ENCODE measurements at places on chromosomes 2 and 18.

GRCh38 chr2:213221957-213222356 is 62.3 kb upstream of the SPAG16 start:
- DNase-seq, result no peak

DNA sequence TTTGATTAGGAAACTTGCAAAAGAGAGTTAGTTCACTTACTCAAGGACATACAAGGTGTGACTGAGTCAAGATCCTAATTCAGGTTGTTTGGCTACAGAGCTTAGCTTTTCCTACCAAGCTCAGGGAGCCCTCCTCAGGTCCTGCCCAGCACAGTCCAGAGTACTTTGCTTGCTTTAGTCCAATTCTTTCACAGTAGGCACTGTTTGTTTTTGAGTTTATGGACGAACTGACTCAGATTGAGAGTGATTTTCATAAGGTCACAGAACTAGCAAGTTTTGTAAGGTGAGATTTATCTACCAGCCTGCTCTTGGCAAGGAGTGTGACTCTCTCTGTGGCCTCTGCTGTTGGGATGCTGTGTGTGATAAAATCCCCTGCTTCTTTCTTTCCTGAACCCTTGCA is 310.5 kb downstream of the PTPRM start:
- DNase-seq, result no peak

- no peak for DNase-seq
These were observed 670.4 kb downstream of the KCNJ3 start for GRCh38 chr2:155368934-155369333.

GRCh38 chr2:54672590-54673456 is 50.6 kb upstream of the EML6 start:
- DNase-seq, result no peak

DNA sequence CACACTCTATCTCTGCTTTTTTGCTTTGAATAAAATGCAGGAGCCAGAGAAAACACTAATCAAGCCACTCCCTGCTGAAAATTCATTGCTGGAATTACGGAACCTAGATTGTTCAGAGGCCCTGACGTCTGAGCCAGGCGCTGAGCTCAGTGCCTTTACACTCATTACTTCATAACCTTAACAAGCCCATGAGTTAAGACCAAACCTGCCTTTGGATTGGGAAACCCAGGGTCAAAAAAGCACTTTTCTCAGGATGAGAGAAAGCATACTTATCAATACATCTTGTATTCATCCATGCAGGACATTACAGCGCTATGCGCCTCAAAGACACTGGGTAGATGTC is 762 bp downstream of the INO80C start:
- no peak for DNase-seq
